ENCODE measurements at places on chromosomes 3 and 15.

- DNase-seq = no peak
Observed at GRCh38 chr15:80780416-80781221, 1.4 kb downstream of the CEMIP start.

DNA sequence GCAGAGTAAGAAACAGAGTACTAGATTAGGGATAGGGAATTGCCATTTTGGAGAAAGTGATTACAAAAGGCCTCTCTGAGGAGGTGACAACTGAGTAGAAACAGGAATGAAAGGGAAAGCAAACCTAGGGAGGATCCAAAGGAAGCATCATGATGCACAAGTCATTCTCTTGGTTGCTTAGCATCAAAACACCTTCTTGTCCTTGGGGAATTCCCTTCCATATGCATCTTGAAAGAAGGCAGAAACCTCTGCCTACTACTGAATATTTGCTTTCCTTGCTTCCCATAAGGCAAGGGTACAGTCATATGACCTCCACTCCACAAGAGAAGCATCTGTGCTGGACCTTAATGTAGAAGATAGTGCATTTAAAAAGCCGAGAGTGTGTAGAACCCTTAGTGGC is 24.1 kb downstream of the GABPB1 start:
- DNase-seq = no peak

- peak; percentile 26 for DNase-seq
Observed at GRCh38 chr15:31440754-31441311, 114.2 kb downstream of the KLF13 start.

DNA sequence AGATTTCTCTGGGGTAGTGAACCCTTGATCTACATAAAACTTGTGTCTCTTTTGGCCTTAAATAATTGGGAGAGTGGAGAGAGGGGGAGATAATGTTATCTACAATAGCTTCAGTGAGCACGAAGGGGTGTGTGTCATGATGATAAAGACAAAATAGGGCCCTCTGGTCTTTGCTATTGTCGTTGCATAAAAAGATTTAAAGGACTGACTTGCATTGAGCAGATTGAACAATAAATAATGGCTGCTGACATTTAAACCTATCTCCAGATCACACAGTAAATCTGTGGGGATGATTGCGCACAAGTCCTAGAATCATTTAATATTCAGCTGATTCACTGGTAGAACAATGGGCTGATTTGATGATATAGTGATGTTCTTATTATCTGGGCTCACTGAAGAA is 71.3 kb upstream of the GAP43 start:
- no peak for DNase-seq

GRCh38 chr15:100101426-100102089 is 240.2 kb downstream of the ADAMTS17 start:
- no peak for DNase-seq
